ENCODE measurements at places on chromosomes 1 and 21.

- peak; percentile 77 for DNase-seq
These were observed 46.9 kb downstream of the IER5 start for GRCh38 chr1:181135437-181135731.

DNA sequence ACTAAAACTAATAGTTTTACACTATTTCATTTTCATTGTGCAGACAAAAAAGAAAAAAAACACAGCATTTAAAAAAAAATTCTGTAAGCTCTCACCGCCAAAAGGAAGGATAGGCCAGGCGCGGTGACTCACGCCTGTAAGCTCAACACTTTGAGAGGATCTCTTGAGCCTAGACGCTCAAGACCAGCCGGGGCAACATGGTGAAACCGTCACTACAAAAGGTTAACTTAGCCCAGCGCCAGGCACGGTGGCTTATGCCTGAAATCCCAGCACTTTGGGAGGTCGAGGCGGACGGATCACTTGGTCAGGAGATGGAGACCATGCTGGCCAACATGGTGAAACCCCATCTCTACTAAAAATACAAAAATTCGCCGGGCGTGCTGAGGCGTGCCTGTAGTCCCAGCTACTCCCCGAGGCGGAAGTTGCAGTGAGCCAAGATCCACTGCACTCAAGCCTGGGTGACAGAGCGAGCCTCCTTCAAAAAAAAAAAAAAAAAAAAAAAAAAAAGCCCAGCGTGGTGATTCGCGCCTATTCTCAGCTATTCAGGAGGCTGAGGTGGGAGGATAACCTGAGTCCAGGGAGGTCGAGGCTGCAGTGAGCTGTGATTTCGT lies 14.3 kb upstream of the SPEN start:
- peak; percentile 86 for DNase-seq

- DNase-seq: no peak
These were observed 71.6 kb upstream of the SOX13 start for GRCh38 chr1:204001166-204001901.

DNA sequence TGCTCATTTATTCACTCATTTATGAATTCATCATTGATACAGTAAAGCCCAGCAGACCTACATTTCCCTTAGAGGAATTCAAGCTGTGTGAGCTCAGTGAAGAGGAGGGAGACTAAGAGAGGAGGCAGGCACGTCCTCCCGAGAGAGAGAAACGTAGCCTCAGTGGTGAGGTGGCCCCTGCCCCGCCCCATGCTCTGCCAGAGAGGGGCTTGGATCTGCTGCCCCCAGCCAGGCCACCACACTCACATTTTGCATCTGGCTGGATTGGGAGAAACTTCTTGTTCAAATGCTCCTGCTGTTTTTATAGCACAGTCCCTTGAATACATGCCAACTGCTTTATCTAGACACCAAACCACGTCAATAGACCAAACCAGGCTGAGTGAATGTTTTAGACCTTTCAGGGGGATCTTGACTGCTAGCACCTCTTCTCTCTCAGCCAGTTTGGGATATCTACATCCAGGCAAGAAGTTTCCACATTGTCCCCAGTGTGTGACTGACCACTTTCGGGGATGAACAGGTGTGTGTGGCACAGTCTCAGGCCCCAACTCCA lies 67.7 kb upstream of the AJAP1 start:
- DNase-seq: no peak

GRCh38 chr1:115214098-115214497 lies 124.0 kb downstream of the NGF start:
- DNase-seq: no peak

- no peak for DNase-seq
These were observed 97.1 kb upstream of the DAB1 start for GRCh38 chr1:57520743-57521515.

- DNase-seq: no peak
These were observed 609 bp upstream of the ATF3 start for GRCh38 chr1:212607913-212608391.

DNA sequence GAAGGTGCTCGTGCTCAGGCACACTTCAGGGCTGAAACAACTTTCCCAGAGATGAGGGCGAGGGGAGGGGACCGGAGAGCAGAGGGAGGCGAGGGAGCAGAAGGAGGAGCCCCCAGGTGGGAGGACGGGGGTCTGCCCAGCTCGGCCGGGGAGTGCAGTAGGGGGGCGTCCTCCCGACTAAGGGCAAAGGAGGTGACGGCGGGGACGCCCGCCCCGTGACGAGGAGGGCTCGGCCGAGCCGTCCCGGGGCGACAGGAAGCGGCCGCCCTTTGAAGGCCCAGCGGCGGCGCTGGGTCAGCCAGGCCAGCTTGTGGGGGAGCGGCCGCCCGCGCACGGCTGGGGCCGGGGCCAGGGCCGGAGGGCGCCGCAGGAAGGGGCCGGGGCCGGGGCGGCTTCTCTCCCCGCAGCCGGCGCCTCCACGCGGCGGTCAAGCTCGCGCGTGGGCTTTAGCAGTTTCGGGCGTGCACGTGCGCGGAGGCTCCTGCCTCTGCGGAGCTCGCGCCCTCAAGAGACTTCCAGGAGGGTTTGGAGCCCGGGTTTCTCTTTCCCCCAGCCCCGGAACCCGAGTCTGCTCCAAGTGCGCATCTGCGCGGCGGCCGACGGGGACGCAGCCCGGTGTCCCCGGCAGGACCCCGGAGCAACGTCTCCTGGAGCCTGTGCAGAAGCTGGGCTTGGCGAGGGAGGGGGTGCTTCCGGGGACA lies 100.8 kb upstream of the SLC45A1 start:
- no peak for DNase-seq

DNA sequence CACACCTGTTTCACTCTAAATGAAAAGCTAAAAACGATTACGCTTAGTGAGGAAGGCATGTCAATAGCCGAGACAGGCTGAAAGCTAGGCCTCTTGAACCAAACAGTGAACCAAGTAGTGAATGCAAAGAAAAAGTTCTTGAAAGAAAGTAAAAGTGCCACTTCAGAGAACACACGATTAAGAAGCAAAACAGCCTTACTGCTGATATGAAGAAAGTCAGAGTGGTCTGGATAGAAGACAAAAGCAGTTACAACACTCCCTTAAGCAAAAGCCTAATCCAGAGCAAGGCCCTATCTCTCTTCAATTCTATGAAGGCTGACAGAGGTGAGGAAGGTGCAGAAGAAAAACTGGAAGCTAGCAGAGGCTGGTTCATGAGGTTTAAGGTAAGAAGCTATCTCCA lies 130.7 kb downstream of the SIPA1L2 start:
- DNase-seq: no peak

- no peak for DNase-seq
These were observed 666 bp downstream of the PAFAH2 start for GRCh38 chr1:25996966-25997827.

- DNase-seq: no peak
These were observed 78.7 kb downstream of the ATP1A1 start for GRCh38 chr1:116451702-116452101.

GRCh38 chr1:29117381-29117780 lies 6.3 kb downstream of the TMEM200B start:
- peak; percentile 25 for DNase-seq

GRCh38 chr21:37165586-37165985 lies 92.5 kb downstream of the TTC3 start:
- DNase-seq: no peak

DNA sequence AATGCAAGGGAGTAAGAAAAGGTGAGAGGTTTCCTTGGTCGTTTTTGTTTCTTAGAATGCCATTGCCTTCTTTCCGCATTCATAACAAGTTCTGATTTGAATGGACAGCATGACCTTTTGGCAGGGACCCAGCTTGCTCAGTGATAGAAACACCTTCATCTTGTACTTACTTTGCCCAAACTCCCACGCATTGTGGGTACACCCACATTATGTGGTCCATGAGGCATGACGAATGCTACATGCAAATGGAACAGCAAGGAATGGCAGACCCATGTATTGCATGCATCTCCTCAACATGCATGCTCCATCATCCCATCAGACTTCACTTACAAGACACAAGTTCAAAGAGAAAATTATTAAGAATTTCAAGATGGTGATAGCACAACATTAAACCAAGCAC lies 102.8 kb downstream of the CDC7 start:
- no peak for DNase-seq

DNA sequence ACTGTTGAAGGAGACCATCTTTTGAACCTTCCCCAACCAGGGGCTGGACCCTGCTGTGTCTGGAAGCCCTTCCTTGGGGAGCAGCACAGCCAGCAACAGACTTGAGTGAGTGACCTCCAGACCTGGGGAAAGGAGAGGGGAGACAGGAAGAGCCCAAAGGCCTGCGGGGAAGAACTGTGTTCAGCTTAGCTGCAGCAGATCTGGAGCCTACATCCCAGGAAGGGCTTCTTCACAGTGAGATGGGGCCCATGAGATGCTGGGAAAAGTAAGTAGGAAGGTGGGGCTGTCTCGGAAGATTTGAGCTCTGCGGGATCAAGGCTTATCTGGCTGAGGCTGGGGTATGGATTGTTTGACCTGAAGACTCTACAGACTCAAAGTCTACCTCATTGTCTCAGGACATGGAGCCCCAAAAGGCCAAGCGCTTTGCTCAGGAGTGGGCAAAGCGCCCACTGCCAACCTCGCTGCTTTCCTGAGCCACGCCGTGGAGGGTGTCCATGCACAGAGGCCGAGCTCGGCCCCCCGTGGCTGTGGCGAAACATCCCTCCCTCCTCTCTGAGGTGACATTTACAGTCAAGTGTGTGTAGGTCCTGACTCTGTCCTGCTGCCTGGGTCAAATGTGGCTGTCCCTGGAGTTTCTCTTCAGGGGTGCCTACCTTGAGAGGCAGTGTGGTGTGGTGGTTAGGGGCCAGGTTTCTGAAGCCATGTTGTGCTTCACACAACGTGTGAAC lies 24.5 kb downstream of the SPOCD1 start:
- no peak for DNase-seq

- DNase-seq: no peak
These were observed 8.8 kb downstream of the NOC2L start for GRCh38 chr1:950268-950667.

DNA sequence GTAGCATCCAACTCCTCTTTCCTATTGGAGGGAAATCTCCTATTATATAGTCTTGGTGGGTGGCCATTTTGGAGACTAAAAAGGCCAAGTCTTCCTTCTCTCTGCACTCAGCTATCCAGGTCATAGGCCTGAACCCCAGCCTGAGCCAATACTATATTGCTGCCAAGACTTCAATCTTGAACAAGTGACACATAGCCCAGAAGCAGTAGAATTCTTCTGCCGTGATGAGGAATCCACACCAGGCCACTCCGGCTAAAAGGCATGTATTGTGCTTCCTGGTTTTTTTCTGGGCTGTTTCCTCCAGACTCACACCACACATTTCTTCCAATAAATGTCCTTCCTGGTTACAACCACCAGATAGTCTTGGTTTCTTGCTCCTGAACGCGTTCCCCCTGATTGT lies 43.0 kb downstream of the ATF3 start:
- no peak for DNase-seq

- DNase-seq: no peak
These were observed 25.6 kb downstream of the LRRC71 start for GRCh38 chr1:156945881-156946661.

DNA sequence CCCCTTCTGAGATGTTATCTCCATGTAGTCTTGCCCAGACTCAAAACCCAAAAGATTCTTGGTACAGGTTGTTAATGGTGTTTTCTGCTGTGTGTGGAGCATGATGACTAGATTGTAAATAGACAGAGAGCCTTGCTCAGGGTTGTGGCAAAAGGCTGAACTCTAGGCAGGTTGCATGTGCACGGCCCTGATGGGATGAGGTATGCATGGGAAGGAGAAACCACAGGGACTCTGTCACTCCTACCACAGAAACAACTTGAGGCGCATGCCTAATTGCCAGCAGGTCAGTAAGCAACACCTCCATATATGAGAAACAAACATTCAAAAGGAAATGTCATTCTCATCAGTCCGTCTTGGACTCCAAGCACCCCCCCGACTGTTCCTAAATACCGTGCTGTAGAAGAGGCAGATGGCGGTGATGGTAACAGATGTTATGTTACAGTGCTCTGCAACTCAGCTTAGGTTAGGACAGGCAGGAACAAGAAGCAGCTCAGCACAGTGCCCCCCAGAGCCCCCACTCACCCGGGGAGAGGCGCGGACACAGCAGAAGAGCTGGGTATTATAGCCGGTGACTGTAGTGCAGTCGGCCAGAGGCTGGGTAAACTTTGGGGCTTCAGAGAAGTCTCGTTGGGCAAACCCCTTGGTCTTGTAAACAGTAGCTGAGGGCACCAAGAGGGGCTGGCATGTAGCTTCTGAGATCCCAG lies 10.9 kb downstream of the MYBPHL start:
- no peak for DNase-seq

DNA sequence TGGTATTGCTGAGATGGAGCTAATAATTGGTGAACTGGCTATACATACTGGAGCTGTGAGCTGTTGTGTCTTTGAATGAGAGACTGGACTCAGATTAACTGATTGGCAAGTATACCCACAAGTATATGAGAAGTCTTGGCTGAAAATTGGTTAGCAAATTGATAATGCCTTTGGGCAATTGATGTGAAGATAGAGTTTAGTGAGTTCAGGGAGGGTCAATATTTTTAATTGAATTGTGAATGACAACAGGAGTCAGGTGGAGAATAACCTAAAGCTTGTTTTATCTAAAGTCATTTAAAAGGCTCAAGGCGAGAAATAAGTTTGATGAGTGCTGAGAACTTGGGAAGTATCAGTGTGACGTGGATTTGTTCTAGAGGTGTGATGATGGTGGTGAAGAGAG lies 27.5 kb downstream of the NCAM2 start:
- DNase-seq: no peak

- DNase-seq: no peak
These were observed 19.9 kb upstream of the KCNJ6 start for GRCh38 chr21:37936010-37936785.

GRCh38 chr1:241895013-241895412 lies 47.0 kb downstream of the EXO1 start:
- no peak for DNase-seq

DNA sequence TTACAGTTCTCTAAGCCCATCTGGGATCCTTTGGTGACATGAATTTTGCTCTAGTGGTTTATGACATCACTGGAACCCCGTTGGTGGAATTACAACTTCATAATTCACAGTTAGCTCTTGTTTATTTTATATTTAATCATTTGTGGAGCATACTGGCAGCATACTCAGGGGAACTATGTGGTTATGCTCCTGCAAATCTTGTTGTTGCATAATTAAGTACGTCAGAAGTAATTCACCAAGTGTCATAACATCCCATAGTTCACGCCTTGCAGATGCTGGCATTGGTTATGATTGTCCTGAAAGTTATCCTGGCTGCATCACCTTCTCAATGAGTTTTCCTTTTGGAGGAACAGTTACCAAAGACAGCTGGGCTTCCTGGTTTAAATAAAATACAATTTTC lies 16.5 kb downstream of the PRRX1 start:
- no peak for DNase-seq

DNA sequence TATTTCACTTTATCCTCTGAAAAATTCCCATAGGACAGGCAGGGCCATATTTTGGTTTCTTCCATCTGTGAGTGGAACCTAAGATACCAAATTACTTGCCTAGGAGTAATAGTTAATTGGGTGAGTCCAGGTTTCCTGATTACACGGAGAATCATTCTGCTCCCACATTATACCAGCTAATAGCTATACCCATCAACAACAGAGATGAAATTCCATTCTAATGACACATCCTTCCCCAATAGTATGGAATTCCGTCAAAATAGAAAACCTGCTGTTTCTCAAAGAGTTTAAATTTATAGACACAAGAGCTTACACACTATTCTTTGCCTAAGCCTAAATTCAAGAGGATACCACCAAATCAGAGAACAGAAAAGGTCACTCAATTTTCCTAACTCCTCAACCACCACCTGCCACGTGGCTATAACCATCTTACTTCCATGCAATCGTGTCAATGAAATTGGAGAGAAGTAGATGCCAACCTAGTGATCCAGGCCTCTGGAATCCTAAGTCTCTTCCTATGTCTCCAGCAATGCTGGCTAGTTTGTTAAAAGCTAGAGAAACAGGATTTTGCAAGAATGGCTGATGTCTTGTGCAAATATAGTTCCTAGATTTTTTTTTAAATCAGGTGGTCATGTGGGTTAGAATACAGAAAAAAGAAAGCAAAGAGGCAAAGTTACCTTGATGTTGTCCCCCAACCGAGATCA lies 6.2 kb downstream of the PPT1 start:
- no peak for DNase-seq

All from K562 (cell line).